HL-60 (cell line): ENCODE measurements at places on chromosomes 7 and 10.

- DNase-seq: no peak
These were observed 81.0 kb downstream of the KIAA1549 start for GRCh38 chr7:138900035-138900828.

DNA sequence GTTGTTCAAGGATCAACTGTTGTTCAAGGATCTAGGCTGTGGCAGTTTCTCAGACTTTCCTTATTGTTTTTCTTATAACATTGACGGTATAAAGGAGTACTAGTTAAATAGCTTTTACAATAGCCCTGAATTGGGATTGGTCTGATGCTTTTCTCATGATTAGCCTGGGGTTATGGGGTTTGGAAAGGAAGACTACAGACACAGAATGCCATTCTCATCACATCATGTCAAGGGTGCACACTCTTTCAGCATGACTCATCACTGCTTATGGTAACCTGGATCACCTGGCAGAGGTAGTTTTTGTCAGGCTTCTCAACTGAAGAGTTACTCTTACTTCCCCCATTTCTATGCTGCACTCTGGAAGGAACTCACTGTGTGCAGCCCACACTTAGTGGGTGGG lies 194.2 kb upstream of the NPSR1 start:
- no peak for DNase-seq

DNA sequence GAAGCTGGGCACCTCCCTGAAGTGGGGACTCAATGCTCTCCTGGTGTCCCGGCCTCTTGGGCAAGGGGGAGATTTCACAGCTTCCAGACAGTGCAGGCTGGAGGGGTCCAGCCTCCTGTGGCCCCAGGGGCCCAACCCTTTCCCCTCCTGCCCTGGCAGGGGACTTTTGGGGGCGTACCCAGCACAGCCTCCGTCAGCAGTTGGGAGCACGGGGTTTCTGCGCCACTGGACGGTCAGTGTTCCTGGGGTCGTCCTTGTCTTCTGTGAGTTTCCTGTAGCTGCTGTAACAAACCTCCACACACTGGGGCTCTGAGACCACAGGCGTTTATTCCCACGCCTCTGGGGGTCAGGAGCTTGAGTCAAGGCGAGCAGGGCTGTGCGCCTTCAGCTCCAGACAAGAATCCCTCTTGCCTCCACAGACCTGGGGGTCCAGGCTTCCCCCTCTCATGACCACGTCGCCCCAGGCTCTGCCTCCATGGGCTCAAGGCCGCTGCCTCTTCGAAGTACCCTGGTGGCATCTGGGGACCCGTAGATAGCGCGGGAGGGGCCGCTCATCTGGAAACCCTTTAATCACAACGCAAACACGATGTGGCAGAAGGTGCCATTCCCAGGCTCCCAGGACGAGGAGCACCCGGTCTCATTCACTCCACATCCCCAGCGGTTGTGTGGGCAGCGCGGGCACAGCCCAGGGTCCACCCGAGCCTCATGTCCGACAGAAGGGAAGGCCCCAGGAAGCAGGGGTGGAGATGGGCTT lies 14.0 kb downstream of the PWWP2B start:
- no peak for DNase-seq

- no peak for DNase-seq
These were observed 431.2 kb upstream of the AUTS2 start for GRCh38 chr7:69166979-69167516.

GRCh38 chr7:143018931-143019330 lies 8.0 kb downstream of the OR9A2 start:
- DNase-seq: no peak

DNA sequence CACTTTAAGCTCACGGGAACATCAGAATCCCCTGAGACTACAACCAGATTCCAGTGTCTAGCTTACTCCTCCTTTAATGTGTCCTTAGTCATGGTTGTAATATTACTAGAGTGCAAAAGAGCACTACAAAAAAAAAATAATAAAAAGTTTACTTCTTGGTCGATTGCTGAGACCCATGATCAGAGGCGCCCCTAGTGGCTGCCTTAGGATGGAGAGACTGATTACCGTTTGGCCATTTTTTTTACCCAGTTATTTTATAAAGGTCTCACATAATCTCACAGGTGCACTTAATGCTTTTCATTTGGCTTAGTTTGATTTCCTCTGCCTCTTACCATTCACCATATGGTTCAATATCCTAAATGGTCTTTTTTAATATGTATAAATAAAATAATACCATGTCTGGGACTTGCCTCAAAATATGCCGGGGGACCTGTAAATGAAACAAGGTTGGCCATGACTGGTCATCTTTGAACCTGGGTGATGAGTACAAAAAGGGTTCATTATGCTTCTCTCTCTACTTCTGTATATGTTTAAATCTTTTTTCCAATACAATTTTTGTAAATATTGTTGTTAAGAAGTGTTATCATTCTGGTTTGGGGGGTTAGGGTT lies 331.5 kb upstream of the NFE2L3 start:
- no peak for DNase-seq

- DNase-seq: no peak
These were observed 89.3 kb downstream of the CHST15 start for GRCh38 chr10:124003871-124004662.

DNA sequence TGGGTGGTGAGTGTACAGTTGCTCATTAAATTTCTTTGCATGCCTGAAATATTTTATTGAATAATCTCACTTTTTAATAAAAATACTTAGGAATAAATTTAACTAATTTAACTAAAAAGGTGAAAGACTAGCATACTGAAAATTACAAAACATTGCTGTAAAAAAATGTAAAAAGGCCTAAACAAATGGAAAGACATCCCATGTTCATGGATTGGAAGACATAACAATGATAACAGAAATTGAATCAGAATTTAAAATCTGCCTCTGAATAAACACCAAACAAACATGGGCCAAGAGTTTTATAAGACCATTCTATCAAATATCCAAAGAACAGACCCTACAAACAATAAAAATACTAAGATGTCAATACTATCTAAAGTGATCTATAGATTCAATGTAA lies 66.9 kb downstream of the LRRC17 start:
- no peak for DNase-seq

GRCh38 chr10:124322191-124322980 lies 96.3 kb downstream of the OAT start:
- no peak for DNase-seq

- no peak for DNase-seq
These were observed 259.5 kb upstream of the HGF start for GRCh38 chr7:82029236-82029913.

DNA sequence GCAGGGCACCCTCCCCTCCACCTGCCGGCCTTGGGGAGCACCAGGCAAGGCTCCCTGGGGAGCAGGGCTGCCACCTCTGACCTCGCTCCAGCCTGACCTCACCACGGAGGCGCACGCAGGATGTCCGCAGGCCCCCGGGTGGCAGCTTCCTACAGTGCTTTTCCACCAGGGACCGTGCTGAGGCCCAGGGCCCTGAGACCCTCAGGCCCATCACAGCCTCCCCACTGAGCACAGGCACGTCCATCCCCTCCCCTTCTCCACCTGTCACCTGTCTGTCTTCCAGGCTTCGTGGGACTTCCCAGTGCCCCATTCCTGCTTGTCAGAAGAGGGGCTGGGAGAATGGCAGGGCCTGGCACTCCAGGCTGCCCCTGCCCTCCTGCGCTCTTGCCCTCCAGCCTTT lies 90.1 kb downstream of the LHPP start:
- DNase-seq: no peak

DNA sequence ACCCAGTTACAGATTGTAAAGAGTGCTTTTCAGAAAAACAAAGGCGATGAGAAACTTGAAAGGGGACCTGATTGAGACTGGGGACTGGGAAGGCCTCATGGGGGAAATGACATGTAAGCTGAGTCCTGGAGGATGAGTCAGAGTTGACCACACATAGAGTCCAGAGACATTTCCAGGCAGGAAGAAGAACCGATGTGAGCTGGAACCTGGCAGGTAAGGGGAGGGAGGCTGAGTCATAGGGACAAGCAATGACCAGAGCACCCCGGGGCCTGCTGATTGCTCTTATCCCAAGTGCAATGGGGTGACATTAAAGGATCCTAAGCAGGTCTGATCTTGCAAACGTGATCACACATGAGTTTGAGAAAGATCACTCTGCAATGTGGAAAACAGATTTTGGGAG lies 11.7 kb downstream of the TLL2 start:
- no peak for DNase-seq

GRCh38 chr10:42177077-42177792 lies 461.1 kb downstream of the ZNF33B start:
- no peak for DNase-seq

GRCh38 chr10:112535531-112535951 lies 88.5 kb downstream of the VTI1A start:
- no peak for DNase-seq

DNA sequence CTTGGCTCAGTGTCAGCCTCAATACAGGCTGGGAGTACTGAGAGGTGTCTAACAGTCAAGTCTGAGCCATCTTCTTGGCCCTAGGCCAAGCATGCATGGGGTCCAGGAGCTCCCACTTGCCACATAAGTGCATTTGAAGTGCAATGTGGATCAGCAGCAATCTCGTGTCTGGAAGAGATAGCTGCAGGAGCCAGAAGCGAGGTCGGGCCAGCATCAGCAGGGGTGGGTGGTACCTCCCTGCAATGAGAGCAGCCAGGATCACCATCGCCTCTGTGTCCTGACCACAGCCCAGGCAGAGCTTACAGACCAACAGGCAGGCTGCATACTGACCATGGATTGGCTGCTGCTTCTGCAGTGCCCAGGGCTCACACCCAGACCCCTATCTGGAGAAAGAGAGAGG lies 83.0 kb upstream of the CXCL12 start:
- no peak for DNase-seq
